COR-L47 (cell line): ENCODE measurements at places on chromosomes 1 and 21.

- DNase-seq: no peak
Measured at GRCh38 chr1:183279835-183280234, 93.8 kb downstream of the LAMC2 start.

DNA sequence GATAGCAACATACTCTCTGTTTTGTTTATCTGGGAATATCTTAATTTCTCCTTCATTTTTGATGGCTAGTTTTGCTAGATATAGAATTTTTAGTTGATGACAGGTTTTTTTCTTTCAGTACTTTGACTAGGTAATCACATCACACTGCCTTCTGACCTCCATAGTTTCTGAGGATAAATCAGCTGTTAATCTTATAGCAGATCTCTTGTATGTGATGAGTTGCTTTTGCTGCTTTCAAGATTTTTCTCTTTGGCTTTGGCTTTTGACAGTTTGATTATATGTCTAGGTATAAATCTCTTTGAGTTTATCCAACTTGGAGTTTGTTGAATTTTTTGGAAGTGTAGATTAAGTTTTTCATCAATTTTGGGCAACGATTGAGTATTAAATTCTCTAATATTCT is 142.6 kb downstream of the ZNF644 start:
- no peak for DNase-seq

GRCh38 chr1:170864238-170864637 is 71.1 kb upstream of the MROH9 start:
- DNase-seq: no peak

DNA sequence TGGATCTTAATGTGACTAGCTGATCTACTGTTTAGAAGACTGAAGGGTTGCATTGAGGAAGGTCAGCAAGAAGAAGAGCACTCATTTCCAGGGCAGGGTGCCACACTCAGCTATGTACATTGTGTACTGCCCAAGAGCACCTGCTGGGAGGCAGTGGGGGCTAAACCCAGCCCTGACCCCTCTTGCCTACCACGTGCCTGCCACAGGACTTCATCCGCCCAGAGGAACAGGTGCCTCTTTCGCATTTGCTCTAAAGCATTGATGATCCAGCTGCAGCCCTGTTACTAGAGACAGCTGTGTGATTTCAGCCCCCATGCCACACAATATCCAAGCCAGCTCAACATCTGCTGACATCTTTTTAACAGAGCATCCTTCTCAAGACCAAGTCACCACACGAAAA is 341.8 kb downstream of the LMX1A start:
- DNase-seq: no peak

- DNase-seq: no peak
Measured at GRCh38 chr1:15755021-15755645, 3.5 kb upstream of the FBLIM1 start.

DNA sequence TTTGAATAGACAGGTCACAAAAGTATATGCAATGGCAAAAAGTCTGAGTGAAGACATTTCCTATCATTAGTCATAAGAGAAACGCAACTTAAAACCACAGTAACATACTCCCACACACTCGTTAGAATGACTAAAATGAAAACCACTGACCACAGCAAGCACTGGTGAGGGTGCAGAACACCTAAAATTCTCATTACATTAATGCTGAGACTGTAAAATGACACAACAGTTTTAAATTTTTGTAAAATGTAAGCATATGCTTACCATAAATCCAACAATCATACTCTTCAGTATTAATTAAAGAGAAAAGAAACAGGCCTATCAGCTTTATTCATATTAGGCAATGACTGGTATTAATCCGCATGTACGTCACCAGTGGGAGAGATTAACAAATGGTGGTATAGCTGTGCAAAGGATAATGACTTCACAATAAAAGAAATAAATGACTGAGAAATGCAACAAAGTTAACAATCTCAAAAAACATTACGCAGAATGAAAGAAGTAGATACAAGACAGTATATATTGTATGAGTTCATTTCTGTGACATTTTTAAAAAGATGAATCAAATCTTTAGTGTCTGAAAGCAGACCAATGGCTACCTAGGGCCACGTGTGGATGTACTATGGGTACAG is 253.5 kb downstream of the AKT3 start:
- DNase-seq: no peak

DNA sequence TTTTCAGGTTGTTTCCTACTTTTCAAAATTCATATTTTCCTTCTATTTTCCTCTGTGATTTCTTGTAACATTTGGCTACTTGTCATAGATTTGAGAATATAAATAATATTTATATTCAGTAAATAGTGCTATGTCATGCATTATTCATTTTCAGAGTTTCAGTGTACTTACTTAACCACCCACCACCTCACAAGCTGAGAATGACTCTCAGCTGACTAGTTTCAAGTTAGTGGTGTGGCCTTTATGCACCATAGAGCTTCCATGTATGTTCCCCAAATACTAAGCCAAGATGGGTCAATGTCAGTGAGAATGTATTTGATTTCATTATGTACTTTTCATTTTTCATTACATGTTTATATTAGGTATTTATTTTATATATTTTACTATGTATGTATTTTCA is 56.9 kb upstream of the RGS1 start:
- no peak for DNase-seq

DNA sequence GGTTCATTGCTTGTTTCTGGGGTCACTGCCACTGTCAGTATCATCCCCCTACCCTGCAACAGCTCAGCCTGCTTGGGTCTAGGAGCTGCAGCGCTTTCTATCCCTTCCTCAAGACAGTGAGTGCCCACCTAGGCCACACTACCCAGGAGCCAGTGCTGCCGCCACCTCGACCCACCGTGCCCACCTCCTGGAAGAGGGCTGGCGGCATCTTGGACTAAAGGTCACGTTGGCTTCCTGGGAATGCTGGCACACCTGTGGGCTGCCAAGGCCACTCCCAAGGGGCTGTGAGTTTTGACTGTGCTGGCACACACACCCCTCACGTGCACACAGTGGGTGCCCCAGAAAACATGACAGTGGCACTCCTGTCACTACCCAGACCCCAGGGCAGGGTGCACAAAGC is 22.1 kb downstream of the CRYAA start:
- no peak for DNase-seq

DNA sequence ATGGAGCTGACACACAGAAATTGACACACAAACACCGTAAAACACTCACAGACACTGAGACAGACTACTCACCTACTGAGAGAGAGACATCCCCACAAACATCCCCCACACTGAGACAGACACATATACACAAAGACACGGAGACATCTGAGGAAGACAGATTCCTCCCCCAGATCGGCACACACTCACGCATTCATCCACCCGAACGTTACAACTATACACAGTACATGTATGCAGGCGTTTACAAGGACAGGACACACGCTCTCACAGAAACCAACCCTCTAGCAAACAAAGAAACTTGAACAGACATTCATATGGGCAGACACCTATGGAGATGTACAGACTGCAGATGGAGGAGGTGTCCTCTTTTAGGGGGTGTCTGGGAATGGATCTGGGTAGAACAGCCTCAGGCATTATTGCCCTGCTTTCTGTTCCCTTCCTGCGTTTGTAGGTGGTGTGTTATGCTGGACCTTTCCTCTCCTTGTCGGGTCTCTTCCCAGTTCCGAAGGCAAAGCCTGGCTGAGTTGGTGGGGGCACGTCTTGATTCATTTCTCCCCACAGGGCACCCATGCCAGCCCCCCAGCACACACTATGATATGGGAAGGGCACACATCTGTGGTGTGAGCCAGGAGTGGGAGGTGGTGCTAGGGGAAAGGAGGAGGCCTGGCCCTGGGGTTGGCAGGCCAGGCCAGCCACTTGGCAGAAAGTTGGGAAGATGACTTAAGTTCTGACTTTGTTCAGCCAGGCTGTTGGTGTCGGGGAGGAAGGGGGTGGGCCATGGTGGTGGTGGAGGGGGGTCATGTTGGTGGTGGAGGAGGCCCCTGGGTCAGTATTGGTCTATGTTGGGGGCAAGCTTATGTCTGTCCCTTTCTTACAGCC is 1.5 kb downstream of the KIRREL1 start:
- no peak for DNase-seq

- no peak for DNase-seq
Measured at GRCh38 chr1:147243841-147244240, 1.4 kb downstream of the CHD1L start.
